ENCODE measurements at places on chromosomes 3 and 15.

DNA sequence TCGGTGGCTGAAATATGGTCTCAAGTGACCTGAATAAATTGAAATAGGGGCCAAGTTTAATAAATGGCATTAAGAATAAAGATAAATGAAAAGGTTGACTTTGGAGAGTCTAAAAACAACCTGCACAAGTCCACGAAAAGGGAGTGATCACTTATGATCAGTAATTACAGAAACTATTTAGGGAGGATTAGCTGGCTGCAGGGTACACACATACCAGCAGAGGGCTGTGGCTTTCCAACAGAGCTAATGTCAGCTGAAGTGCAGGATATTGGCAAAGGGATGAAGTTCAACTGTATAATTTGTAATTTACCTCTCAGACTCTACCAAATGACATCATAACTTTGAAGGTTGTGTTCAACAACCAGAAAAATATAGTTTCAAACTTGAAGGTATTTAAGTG, 86.8 kb downstream of the SYNPR start:
- peak; percentile 16 for DNase-seq

DNA sequence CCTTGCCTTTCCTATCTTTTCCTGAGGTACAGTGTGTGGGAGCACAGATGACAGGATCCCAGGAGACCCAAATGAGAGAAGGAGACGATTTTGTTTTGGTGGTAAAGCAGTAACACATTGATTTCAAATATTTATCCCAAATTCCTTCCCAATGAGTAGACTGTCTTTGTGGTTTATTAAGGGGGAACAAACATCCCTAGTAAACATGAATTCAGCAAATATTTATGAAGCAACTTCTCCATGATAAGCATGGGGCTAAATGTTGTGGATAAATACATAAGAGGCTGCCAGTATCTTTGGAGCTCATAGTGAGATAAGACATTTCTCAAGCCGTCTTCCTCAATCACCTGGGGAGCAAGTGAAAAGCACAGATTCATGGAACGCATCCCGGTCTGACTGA, 460.8 kb upstream of the CFAP20DC start:
- peak; percentile 9 for DNase-seq

GRCh38 chr3:50226888-50227389, 9.1 kb upstream of the GNAI2 start:
- DNase-seq = peak; percentile 37

GRCh38 chr3:9878700-9879099, 1.4 kb downstream of the CIDEC start:
- DNase-seq = no peak

GRCh38 chr3:107992976-107993684, 97.7 kb downstream of the CD47 start:
- DNase-seq = peak; percentile 30

DNA sequence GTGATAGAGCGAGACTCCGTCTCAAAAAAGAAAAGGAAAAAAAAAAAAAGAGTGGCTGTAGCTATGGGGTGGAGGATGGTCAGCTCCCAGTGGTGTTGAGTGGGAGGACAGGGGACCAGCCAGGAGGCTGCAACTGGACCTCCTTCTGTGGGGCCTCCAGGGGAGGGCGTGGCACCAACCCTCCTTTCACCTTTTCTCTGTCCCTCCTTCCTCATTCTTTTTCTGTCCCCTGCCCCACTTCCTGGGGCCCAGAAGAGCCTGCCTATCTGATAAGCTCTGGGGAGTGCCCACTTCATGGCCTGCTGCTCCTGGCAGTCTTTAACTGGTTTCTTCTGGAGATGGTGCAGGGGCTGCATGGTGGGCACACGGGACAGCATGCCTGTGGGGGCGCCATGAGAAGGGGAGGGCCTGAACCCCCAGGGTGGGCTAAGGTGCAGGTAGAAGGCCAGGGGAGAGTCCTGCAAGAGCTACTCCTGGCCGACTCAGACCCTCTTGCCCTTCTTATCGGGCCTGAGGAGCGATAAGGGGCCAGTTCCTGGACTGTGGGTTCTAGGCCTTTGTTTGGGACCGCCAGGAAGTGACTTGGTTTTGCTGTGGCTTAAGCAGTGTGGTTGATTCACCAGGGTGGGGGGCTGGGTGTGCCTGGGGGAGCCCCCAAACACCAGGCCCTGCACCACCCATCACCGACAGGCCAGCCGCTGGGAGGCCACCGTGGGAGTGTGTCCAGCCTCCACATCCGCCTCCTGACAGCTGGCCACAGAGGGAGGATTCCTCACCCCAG, 49.4 kb upstream of the FLNB start:
- peak; percentile 47 for DNase-seq

DNA sequence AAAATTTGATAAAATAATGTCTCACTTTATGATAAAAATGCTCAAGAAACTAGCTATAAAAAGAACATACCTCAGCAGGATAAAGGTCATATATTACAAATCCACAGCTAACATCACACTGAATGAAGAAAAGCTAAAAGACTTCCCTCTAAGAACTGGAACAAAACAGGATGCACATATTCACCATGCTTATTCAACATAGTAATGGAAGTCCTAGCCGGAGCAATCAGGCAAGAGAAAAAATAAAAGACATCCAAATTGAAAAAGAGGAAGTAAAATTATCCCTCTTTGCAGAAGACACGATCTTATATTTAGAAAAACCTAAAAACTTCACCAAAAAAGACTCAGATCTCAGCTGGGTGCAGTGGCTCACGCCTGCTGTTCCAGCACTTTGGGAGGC, 34.0 kb downstream of the SENP7 start:
- DNase-seq = no peak

GRCh38 chr15:73341886-73342600, 26.7 kb downstream of the HCN4 start:
- no peak for DNase-seq

- no peak for DNase-seq
Measured at GRCh38 chr3:176795891-176796290, 401.4 kb downstream of the TBL1XR1 start.

- DNase-seq = no peak
Measured at GRCh38 chr15:77384589-77385359, 35.1 kb downstream of the PEAK1 start.

DNA sequence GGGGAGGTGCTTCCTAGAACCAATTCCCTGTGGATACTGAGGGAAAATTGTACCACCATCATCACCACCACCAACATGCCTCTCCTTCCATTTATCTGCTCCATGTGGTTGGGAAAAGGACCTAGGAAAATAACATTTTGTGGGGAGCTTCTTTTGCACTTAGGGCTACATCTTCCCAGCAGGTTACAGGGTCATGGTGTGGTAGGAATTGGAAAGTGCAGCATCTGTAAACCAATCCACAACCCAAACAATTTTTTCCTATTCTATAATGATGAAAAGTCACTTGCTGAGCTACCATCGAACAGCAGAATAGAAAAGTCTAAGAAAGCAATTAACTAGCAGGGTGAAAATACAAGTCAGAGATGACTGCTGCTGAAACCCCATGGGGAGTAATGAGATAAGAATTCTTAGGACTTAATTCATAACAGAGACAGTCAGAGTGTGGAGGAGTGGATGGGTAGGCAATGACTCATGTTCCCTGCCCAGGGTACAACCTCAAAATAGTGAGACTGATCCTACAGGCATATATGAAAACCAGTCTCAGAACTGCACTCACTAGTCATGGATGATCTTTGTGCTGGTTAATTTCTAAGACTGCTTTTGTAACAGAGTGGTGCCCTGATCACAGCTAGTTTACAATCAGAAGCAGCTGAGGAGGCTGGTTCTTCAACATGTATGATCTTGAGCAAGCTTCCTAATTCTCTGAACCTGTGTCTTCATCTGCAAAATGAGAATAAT, 38.1 kb upstream of the LEKR1 start:
- peak; percentile 95 for DNase-seq

DNA sequence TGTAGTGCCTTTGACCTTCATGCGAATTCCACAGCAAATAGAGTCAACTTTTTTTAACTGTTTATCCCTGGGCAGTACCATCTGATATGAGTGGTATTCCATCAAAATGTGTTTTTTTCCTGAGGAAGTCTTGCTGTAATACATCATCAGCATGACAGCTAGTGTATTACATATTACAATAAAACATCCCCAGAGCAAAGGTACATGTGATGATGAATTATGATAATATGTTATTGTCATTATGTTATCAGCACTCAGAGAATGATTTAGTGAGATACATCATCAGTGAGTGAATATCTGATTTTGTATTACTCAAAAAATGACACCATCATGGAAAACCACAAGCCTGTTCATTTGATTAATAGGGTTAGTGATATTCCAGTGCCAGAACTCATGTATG, 69.7 kb upstream of the ARL6 start:
- DNase-seq = no peak

DNA sequence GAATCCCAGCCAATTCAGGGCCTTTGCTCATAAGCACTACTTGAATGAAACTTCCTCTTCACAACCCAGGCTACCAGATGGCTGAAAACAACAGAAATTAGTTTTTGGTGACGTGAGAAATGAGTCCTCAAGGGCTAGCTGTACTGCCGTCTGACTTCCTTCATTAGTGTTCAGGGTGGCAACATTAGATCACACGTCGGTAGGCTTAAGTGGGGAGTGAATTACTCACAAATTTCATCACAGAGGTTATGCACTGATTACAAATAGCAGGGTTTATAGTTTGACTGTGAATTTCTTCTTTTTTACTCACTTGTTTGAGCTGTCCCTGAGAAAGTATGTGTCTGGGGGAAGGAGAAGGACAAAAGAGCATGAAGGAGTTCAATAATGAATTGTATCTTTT, 397.2 kb downstream of the GAP43 start:
- peak; percentile 75 for DNase-seq

DNA sequence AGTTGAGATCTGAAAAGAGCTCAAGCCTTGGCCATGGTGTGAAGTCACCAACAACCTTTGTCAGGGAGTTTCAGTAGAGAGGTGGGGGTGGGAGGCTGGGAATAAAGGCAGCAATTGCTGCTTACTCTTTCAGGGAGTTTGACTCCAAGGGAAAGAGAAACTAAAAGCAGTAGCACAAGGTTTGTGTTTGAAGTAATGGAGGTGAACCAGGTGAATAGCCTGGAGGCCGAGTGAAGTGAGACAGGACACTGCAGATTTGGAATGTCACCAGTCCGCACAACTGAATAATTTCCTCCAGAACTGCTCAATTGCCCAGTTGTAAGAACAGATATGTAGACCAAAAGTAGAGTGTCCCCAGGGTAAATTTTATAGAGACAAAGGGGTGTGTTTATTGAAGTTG, 44.1 kb downstream of the CD86 start:
- DNase-seq = no peak

GRCh38 chr3:48820612-48821324, 26.9 kb downstream of the PRKAR2A start:
- DNase-seq = peak; percentile 25

DNA sequence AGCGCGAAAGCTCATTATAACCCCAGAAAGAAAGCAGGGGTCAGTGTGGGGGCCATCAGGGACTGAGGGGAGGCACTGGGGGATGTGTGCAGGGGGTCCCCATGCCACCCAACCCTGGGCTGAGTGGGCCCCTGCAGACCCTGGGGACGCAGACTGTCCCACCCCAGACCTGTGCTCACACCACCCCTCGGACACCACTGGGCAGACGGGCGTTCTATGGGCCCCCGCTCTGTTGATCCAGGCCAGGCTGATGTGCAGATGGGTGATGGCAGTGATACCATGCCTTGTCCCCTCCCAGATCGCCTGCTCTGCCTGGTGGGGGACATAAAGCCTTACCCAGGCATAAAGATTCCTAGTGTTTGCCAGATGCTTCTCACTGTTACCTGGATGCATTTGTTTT, 259.7 kb upstream of the TLE3 start:
- no peak for DNase-seq

DNA sequence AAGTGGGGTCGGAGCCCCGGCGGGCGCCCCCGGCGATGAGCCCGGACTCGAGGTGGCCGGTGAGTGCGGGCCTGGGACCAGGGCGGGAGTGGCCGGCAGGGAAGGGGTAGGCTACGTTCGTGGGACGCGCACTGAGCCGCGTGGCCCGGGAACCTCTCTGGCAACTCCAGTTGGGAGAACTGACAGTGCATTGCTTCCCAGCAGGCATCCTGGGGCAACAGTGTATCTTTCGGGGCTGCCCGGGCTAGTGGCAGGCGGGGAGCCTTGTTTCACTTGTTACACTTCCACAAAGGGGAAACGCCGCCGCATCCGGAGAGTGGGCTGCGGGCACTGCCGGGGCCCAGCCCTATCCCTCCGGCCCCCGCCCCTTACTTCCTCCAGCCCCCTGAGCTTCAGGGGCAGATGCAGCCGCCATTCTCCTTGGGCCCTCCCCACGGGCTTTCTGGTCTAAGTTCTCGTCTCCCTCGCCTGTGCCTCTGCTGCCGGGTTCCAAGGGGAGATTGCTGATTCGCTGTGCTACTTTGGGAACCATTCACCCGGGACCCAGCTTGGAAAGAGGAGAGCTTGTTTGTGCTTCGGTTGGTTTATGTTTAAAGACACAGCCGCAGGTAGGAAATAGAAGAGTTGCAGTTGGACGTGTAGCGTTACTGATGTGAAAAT, 675 bp downstream of the BRPF1 start:
- DNase-seq = no peak

Measured in HCEC 1CT (cell line).